ENCODE measurements at places on chromosomes 13 and 19. TPM values are rescaled to one million over a fixed set of nuclear protein-coding genes. Genes with fewer than 3 reads are reported as not detected.

GRCh38 chr19:45283443-45284033, 32.5 kb downstream of the MARK4 start:
- H3K4me3 ChIP-seq = no peak overlapping the region
- 0 out of 2 replicates have a peak, but pooled peaks cover 3% of the 10 kb centered on the region for H3K36me3 ChIP-seq
- H3K4me1 ChIP-seq = no peaks in the 10 kb centered on the region
- no peaks in the 10 kb centered on the region for H3K27me3 ChIP-seq

DNA sequence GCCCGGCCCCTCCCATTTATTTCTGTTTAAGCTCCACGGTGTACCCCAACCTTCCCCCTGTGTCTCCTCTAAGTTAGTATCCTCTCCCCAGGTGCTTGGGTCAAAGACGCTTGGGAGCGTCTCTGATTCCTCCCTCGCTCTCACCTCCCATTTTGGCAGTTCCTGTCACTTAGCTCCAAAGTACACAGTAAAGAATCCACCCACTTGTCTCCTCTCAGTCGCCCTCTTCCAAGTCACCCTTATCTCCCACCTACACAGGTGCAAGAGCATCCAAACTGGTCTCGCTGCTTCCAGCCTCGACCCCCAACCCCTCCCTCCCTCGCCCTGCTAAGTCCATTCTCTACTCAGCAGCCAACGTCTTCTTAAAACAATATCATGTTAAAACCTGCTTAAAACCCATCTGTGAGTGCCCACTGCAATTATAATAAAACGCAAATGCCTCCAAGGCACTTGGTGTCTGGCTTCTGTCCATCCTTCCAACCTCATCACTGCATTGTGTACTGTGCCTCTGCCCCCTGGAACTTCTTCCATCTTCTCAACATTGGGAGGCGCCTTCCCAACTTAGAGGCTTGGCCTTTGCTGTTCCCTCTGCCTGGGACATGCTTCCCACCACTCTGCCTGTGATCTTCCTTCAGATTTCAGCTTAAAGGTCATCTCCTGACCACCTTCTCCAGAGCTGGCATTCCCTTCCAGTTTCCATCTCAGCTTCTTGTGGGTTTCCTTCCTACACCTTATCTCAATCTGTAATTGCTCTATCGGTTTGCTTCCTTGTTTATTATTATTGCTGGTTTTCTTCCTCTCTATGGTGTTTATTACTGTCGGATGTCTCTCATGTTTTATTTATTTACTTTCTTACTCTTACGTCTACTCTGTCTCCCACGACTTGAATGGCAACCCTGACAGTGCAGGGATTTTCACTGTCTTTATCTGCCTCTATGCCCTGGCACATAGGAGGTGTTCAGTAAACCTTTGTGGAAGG, 9.5 kb upstream of the KLK14 start:
- no peaks in the 10 kb centered on the region for H3K27me3 ChIP-seq
- DNase-seq = peak; percentile 58
- H3K27ac ChIP-seq = peak overlapping the region; percentile 87
- H3K4me3 ChIP-seq = no peak overlapping the region

INSL3 gene
- not detected for total RNA-seq

GRCh38 chr13:88248393-88248792, 577.2 kb downstream of the SLITRK5 start:
- DNase-seq = no peak
- H3K27ac ChIP-seq = no peak overlapping the region
- no peaks in the 10 kb centered on the region for H3K36me3 ChIP-seq
- H3K4me3 ChIP-seq = no peak overlapping the region

PRODH2 gene
- total RNA-seq = not detected

DNA sequence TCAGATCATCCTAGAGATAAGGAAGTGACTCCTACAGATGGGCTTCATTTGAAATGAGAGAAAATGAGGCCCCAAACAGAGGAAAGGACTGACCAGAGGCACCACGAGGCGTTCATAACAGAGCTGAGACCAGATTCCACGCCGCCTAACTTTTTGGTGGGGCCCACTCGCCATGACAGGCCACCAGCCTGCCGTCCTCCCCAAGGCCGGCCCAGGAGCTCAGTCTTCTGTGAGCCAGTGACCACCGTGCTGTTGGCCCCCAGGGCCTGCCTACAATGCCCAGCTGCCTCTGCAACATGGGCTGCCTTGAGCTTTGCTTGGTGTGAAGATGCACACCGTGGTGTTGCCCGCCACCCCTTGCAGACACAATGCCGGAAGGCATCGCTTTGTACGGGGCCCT, 40.5 kb downstream of the TSHZ3 start:
- H3K4me1 ChIP-seq = no peaks in the 10 kb centered on the region
- no peak overlapping the region for H3K4me3 ChIP-seq
- H3K27me3 ChIP-seq = no peaks in the 10 kb centered on the region
- no peaks in the 10 kb centered on the region for H3K36me3 ChIP-seq

GRCh38 chr19:633786-634639, 676 bp upstream of the POLRMT start:
- DNase-seq = no peak
- H3K27me3 ChIP-seq = no peaks in the 10 kb centered on the region
- no peaks in the 10 kb centered on the region for H3K36me3 ChIP-seq
- H3K4me3 ChIP-seq = peak overlapping the region; percentile 89
- no peak overlapping the region for H3K27ac ChIP-seq
- peaks cover 5% of the 10 kb centered on the region for H3K4me1 ChIP-seq
